ENCODE measurements at places on chromosomes 5 and 9. TPM values are rescaled to one million over a fixed set of nuclear protein-coding genes. Genes with fewer than 3 reads are reported as not detected.

PCDHGA6 gene
- total RNA-seq = 4.1 TPM

PCDHGA7 gene
- total RNA-seq = 5.3 TPM

CLIC3 gene
- total RNA-seq = not detected

CLPTM1L gene
- 126 TPM for total RNA-seq

BHMT gene
- 4.8 TPM for total RNA-seq

GRCh38 chr9:76181781-76182180 lies 212.4 kb downstream of the RFK start:
- DNase-seq = no peak

DNA sequence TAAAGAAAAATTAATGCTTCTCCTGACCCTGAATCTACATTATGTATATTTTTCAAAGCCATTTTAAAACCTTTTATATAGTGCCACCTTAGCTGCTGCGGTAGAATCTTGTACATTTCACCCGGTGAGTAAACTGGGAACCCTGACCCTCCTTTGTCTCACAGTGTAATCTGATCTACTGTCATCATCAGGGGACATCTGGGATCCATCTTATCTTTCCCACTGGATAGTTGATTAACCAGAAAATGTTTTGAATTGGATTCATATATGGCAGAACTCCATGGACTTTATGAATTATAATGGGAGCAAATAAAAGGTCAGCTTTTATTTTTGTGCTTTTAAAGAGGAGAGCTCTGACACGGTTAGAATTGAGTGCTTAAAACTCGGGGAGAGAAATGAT lies 95.0 kb downstream of the ADAMTSL1 start:
- no peak for DNase-seq

- no peak for DNase-seq
These were observed 6.9 kb downstream of the YTHDC2 start for GRCh38 chr5:113520429-113520828.

- DNase-seq = peak; percentile 66
These were observed 39.2 kb upstream of the PDE8B start for GRCh38 chr5:77171141-77171910.

DNA sequence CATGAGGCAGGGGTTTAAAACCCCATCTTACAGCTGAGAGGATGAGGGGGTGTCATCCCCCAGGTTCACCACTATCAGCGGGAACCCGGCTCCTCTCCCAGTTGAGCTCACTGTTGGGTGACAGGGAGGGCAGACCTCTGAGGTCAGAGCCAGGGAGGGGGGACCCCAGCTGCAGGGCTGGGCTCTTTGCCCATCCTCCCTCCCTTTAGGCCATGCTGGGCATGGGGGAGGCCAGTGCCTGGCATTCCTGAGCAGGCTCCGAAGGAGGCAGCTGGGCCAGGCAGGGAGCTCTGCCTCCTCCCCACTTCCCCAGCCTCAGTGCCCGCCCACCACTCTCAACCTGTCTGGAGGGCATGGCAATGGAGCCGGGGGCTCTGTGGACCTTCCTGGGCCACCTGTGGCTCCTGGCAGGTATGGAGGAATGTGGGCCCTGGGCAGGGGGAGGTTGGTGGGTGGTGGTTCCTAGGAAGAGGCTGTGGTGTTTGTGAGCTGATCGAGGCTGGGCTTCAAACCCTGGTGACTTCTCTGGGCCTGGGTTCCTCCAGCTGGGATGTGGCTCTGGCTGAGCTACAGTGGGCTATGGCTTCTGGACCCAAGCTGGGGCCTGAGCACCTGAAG lies 12.6 kb downstream of the CRB2 start:
- no peak for DNase-seq

DNA sequence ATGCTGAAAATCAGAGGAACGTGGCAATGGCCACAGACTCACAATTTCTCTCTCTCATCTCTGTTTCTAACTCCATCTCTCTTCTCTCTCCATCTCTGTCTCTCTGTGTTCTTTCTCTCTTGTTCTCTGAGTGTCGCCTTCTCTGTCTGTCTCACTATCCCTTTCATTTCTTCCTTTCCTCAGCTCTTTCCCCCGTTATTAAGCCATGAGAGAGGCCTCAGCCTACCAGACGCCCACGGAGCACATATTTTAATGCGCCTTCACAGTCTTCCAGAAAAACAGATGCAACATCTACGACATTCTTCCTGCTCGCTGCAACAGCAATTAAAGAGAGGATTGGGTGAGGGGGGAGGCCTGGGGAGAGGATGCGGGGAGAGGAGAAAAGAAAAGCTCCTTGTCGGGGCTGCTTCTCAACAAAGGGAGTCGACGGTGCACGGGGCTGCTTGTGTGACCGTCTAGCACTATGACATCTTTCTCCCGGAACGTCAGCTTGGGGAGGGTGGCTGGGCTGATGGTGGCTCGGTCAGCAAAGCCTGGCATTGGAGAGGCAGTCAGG lies 37.7 kb upstream of the NEURL1B start:
- no peak for DNase-seq

DNA sequence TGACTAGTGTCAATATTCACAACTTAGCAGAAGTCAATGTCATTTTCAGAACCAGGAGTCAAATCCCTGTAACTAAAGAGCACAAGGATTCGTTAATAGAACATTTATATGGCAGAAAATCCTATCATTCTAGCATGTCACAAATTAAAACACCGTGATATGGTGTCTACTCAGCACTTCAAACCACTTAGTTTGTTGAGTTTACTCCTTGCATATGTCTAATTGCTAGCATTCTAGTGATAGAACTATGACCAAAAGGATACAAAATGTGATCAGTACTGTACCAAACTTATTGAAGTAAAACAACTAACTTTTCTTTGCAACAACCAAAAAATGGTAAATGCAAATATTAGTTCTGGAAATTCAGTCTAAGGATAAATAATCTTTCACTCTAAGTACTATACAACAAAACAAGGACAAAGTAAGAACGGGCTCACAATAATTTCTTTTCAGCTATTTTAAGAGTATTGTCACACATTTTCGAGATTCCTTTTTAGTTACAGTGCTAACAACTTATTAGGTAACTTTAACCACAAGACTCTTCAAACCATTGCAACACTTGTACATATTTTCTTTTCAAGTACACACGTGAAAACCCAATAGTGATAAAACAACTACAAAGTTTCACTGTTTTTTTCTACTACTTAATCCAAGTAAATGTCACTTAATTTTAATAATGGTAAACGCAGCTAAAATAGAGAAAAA lies 845.2 kb upstream of the CDH10 start:
- DNase-seq = no peak

- DNase-seq = no peak
These were observed 348.2 kb downstream of the IRX1 start for GRCh38 chr5:3943859-3944258.

GRCh38 chr5:170809551-170809950 lies 26.0 kb downstream of the GABRP start:
- DNase-seq = peak; percentile 81

DNA sequence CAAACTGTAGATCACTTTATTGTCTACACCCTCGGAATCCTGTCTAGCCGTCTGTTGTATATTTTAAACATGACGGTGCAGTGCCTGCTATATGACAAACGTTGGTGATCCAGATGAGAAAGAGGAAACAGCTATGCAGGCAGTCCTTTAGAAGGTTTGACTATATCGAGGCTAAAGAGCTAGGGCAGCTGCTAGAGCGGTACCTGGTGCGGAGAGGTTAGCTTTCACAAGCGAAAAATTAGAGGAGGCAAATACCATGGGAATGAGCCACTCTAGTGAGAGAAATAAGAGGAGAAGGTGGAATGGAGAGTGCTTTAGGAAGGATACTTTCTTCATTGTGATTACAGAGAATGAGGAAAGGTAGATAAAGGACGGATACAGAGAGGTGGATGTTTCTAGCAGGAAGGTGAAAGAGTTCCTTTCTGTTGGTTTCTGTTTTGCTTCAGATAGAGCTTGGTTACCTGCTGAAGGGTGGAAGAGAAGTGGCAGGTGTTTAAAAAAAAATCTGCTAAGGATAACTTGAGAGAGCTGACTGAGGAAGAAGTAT lies 959 bp upstream of the FBXL17 start:
- DNase-seq = no peak

All from esophagus muscularis mucosa (tissue), 4 donors.